ENCODE measurements at places on chromosomes 4 and X. TPM values are rescaled to one million over a fixed set of nuclear protein-coding genes. Genes with fewer than 3 reads are reported as not detected.

The UGT2A1 gene
- total RNA-seq = not detected

The TCEAL1 gene
- total RNA-seq = 4.2 TPM

The RNF175 gene
- total RNA-seq = not detected

The FAM9B gene
- 0.87 TPM for total RNA-seq

The FOXR2 gene
- not detected for total RNA-seq

The MND1 gene
- total RNA-seq = 15.4 TPM

The HSFX2 gene
- not detected for total RNA-seq

The TCP11X1 gene
- not detected for total RNA-seq

The MAGEA2 gene
- not detected for total RNA-seq

The MAGEB10 gene
- not detected for total RNA-seq

The MAGEC1 gene
- total RNA-seq = not detected

The SYTL4 gene
- not detected for total RNA-seq

The NSUN7 gene
- total RNA-seq = 0.09 TPM

The MTM1 gene
- 25.2 TPM for total RNA-seq

The NDST3 gene
- total RNA-seq = not detected

The ARHGAP4 gene
- total RNA-seq = 128 TPM

The GAGE1 gene
- total RNA-seq = not detected

The FATE1 gene
- total RNA-seq = not detected

The DDX60 gene
- total RNA-seq = 5.6 TPM

The MGAT4D gene
- not detected for total RNA-seq

The MAGEA10 gene
- total RNA-seq = not detected

The HHIP gene
- not detected for total RNA-seq

The OTUD6A gene
- total RNA-seq = not detected

The SAGE1 gene
- not detected for total RNA-seq

The CYSLTR1 gene
- 10.2 TPM for total RNA-seq

The COL4A5 gene
- total RNA-seq = not detected

The PRSS12 gene
- not detected for total RNA-seq

The PITX2 gene
- not detected for total RNA-seq

The IL15 gene
- total RNA-seq = 0.59 TPM

The MUC7 gene
- total RNA-seq = not detected

The GCNA gene
- 3.5 TPM for total RNA-seq

The STATH gene
- not detected for total RNA-seq

The LAMP2 gene
- 40.7 TPM for total RNA-seq

The MAP7D2 gene
- 0.21 TPM for total RNA-seq

The GRSF1 gene
- total RNA-seq = 120 TPM

The TEC gene
- total RNA-seq = 2.4 TPM

The FGB gene
- total RNA-seq = not detected

The CRMP1 gene
- total RNA-seq = 0.07 TPM

The MAGEA2B gene
- not detected for total RNA-seq

The EPGN gene
- total RNA-seq = not detected

The DGKK gene
- total RNA-seq = not detected

The ZFP92 gene
- total RNA-seq = 2.1 TPM

The RHOXF2 gene
- total RNA-seq = not detected

The CTAG1B gene
- not detected for total RNA-seq

The SERTM2 gene
- not detected for total RNA-seq

The ATOH1 gene
- total RNA-seq = not detected

The CT45A9 gene
- total RNA-seq = not detected

The BEX2 gene
- 2.6 TPM for total RNA-seq

The NAT8L gene
- total RNA-seq = 3.5 TPM

The NSD2 gene
- total RNA-seq = 208 TPM

The RNF212 gene
- 0.85 TPM for total RNA-seq

The DRD5 gene
- total RNA-seq = not detected

The CDS1 gene
- not detected for total RNA-seq

Data from activated T-helper 2 cell treated with anti-CD3 and anti-CD28 coated beads, Interferon-gamma antibody, Interleukin-2, Interleukin-4, amounts not matched to agents 10 μg/mL and 5 μg/mL and 100 μg/mL, durations not matched to agents 14 hours and 24 hours and 36 hours (primary cell).